ENCODE measurements at places on chromosomes 2 and 18.

DNA sequence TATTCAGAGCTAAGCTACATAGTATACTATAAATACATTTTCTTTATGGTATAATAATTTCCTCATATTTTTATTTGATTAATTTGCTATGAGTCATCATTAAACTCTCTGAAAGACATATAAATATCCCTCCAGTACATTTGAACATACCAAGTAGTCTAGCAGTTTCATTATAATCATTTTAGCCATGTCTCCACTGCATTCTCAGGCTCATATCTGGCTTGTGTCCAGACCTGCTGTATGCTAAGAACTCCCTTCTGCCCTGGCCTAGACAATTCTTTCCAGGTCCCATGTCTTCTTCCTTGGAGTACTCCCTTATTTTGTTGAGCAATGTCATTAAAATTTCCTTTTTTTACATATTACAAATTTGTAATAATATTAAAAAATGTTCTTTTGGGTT is 16.6 kb upstream of the DYNC1I2 start:
- peak; percentile 34 for DNase-seq

- DNase-seq = no peak
Measured at GRCh38 chr2:171515672-171516298, 6.5 kb upstream of the CYBRD1 start.

DNA sequence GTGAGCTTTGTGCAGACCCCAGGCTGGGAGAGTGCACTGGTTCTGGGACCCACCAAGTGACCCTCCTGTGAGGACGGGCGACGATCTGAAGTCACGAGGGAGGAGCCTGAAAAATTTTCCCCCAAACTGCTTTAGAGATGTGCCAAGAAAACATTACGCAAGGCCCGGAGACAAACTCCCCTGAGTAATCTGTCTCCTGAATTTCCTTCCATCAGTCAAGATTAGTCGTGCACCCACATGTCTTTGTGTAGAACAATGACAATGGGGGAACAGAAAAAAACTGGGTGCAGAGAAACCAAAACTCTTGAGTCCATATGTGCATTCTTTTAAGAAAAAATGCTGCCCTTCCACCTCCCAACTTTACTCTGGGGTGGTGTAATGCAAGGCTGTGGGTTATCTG is 12.6 kb upstream of the NCK2 start:
- DNase-seq = no peak

DNA sequence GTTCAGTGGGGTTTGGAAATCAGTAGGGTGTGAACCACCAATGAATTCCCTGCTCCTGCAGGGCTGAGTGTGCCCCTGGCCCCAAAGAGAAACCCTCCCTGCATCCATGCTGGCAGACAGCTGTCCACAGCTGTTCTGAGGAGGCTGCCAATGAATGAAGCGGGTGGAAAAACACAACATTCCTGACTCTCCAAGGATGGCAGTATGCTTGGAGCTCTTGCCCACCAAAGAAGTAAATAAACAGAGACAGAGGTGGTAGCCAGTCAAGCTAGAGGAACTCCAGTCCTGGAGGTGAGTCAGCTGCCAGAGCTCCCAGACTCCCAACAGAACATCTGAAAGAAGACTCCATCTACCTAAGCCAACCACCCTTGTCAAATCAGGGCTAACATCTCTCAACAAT is 6.2 kb downstream of the ZBTB7C start:
- DNase-seq = no peak

DNA sequence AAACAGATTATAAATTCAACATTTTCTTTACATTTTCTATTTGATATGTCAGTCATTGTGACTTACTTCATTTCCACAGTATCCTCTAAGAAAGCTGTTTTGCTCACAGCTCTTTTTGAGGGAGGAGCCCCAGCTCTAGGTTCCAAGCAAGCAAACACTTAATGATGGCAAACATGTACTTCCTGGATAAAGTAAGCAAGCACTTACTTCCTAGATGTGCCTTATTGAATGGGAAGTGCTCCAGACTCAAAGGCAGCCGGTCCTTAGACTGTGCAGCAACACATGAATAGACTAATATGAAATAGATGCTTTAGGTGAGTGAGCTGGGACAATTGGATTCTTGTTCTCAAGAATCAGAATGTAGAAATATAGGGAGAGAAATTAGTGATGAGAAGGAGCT is 2149.8 kb upstream of the PIK3C3 start:
- DNase-seq = no peak

GRCh38 chr2:22499082-22499839 is 885.7 kb upstream of the KLHL29 start:
- DNase-seq = no peak

DNA sequence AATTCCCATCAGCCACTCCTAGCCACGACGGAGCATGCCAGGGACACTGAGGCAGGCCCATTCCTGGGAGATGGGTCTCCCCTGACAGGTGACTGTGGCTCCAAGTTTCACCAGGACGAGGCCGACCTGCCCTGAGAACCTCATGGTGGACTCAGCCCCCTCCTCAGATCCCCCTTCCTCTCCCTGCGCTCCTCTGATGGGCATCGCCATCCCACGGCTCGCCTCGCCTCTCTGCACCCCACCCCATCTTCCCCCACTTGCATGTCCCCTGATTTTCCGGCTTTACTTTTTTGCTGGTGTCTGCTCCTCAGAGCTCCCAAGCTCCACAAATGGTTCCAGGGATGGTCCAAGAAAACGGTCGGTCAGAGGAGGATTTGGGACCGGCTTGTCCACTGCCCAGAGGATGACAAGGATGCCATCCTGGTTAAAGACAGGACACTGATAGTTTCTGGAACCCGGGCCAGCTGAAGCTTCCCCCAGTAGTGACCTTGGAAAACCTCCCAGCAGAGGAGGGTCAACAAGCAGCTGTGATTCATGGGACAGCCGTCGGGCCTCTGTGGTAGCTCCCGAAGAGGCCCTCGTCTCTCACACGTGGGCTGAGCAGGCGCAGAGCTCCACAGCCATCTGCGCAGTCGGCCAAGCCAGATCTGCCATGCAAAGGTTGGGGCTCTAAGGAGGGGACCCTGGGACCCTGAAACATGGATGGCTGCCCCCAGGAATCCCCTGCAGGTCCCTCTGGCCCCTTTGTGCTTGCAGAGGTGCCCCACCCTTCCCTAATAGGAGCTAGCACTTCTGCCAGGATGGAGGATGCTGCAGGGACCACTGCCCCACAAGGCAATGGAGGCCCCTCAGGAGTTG is 87.8 kb upstream of the SLC66A3 start:
- DNase-seq = no peak

GRCh38 chr2:26086779-26087178 is 52.9 kb downstream of the RAB10 start:
- no peak for DNase-seq

- no peak for DNase-seq
Measured at GRCh38 chr2:199791326-199791725, 59.7 kb downstream of the FTCDNL1 start.

DNA sequence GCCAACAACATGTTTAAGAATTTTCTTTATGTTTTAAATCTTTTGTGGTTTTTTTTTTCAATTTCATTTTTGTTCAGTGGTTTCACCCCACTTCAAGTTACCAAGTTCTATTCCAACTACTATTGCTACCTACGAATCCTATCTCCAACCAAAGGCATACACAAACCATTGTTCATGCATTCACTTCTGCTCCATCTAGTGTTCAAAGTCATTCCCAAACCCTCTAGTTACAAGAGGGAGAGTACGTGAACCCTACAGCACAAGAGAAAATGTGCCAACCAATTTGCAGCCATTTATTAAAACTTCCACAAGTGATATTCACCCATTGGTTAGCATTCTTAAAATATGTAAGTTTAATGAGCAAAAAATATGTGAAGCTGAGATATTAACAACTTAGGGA is 295.1 kb upstream of the KYNU start:
- DNase-seq = no peak

- no peak for DNase-seq
Measured at GRCh38 chr18:63981719-63982118, 11.8 kb downstream of the SERPINB8 start.

DNA sequence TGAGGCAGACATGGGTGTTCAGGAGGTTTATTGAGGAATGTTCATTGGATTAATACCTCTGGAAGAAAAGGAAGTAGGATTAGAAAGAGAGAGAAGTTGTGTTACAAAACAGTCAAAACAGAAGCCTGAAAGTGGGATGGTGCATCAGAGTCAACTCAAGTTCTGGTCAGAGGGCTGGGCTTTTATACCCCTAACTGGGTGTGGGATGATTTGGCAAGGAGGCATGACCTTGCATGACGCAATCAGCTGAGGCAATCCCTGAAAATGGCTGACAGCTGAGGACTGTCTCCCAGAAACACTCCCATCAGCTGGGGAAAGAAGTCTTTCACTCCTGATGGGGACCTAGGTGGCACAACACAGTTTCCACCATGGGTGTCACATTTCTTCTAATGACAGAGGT is 818.2 kb downstream of the SATB2 start:
- DNase-seq = no peak

DNA sequence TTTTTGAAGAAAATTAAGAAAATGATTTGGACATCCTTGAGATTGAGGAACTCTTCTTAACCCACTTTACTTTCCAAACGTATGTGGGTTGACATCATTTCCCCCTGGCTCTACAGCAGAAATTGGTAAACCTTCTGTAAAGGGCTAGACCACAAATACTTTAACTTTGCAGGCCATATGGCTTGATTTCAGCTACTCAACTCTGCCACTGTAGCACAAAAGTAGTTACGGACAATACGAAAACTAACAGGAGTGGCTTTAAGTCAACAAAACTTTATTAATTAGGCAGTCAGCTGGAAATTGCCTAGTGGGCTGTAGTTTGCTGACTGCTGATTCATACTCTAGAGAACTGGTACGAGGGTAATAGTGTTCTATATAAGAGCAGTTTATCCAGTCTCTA is 83.2 kb upstream of the DTNB start:
- DNase-seq = no peak

Data from NCI-H1930 (cell line).